NB4 (cell line): ENCODE measurements at places on chromosomes 4 and X.

GRCh38 chrX:24282381-24283126 is 31.3 kb downstream of the SUPT20HL2 start:
- DNase-seq, result no peak

DNA sequence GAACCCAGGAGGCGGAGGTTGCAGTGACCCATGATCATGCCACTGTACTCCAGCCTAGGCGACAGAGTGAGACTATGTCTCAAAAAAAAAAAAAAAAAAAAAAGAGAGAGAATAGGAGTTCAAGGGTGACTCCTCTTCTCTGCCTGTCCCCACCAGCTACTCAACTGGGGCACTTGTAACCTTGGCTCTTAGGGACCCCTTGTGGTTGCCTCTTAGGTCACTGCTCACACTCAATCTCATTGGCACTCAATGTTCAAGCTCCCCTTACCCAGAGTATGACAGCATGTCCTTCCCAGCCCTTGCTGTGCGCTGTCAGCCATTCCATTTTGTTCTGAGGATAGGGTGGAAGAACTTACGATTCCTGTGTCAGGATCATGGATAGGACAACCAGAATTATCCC is 82.4 kb upstream of the BEND4 start:
- DNase-seq, result peak; percentile 27

DNA sequence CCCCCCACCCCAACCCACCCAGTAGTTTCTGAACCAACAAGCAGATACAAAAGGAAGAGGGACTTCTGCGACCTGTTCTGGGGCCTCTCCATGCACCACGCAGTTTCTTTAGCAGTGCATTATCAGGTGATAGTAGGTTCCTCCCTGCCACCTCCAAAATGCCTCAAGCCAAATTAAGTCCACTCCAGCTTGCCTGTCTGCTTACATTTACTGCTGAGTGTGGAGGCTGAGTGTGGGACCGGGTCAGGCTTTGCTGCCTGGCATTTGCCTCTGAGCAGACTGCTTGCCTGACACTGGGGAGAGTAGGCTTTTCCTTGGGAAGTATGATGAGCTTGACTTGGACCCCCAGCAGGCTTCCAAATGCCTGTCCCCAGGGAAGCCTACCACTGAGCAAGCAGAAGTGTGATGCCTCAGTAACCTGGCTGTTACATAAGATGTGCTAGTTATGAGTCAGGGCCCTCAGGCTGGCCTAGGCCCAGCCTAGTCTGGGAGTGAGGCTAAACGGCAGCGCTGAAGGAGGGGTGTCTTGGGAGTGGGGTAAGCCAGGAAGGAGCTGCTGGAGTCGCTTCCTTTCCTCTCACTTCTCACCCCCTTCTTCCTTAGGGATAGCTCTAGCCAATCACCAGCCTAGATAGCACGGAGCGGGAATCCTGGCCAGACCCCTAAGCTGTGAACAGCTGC is 9.0 kb downstream of the TSC22D3 start:
- peak; percentile 53 for DNase-seq

GRCh38 chr4:86556791-86557415 is 37.2 kb upstream of the PTPN13 start:
- DNase-seq, result peak; percentile 71

DNA sequence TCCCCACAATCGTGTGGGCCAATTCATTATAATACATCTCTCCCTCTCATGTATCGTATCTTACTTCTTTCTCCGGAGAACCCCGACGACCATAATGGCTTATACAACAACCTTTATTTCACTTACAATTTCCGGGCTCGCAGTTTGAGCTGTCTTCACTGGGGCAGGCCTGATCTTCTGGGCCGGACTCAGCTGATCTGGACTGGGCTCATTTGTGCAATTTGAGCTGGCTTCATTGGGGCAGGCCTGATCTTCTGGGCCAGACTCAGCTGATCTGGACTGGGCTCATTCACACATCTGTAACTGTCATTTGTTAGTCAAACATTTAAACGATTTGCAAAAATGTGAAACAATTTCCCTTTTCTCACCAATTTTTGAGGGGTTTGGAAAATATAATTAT is 171.5 kb upstream of the FRG1 start:
- DNase-seq, result no peak

- DNase-seq, result peak; percentile 4
Observed at GRCh38 chr4:182486881-182487280, 243.7 kb downstream of the TENM3 start.

DNA sequence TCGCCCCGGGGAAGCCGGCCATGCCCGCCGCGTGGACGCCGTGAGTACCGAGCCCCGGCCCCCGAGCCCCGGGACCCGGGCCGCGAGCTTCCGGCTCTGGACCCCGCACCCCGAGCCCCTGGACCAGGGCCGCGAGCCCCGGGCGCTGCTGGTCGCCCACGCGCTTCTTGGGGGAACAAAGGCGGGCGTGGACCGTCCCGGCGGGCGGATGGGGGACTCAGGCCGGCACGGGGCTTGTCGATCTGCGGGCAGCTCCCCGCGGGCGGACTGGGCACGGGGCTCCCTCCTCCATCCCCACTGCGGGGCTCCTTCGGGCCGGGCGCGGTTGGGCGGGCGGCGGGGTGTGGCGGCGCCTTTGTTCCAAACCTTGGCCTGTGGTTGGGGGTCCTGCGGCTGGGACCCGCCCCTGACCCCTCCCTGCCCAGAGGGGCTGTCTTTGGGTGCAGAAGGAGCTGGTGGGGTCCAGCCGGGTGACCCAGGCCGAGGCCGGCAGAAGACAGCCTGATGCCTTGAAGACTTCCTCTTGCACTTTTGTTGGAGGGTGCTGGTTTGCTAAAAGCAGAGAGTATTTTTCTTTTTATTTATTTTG is 25.2 kb upstream of the ADD1 start:
- no peak for DNase-seq

GRCh38 chrX:24647257-24648058 is at the start of gene PCYT1B:
PCYT1B (minus strand) TSS chrX:24647347; CDS start chrX:24647105, 242 bp downstream.
- DNase-seq, result peak; percentile 85

DNA sequence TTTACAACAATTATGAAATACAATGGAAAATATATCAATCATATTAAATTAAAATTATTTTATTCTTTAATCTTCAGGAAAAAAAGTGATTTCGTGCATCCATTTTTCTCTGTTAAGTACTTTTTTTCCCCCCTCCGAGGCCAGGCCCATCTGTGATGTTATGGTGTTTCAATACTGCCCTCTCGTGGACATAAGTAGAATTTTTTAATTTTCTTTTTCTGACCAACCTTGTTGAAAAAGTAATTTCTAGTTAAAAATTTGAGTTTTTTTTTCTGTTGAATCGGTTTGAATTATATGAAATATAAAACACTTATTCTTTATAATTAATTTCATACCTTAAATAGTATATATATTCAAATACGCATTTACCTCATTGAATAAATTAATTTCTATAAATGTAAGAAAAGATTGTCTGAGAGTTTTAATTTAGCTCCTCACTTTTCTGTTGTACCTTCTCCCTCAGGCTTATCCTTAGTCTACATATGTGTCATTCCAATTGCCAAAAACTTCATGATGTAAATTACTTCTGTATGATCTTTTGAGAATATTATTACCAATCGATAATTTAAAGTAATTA is 175.8 kb upstream of the TECRL start:
- peak; percentile 53 for DNase-seq

DNA sequence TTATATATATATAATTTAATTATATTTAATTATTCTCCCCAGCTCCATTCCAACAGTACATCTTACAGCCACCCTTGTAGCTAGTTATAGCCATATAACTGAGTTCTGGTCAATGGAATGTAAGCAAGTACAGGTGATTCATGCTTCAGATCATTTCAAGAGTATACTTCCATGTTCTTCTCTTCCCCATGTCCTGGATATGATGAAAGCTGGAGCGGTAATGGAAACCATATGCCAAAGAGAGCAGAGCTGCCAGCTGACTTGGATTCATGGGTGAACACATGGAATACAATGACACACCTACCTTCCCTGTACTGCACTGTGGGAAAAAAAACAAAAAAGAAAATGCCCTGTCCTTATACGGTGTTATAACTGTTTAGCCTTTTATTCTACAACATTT is 17.5 kb upstream of the CORIN start:
- DNase-seq, result no peak

DNA sequence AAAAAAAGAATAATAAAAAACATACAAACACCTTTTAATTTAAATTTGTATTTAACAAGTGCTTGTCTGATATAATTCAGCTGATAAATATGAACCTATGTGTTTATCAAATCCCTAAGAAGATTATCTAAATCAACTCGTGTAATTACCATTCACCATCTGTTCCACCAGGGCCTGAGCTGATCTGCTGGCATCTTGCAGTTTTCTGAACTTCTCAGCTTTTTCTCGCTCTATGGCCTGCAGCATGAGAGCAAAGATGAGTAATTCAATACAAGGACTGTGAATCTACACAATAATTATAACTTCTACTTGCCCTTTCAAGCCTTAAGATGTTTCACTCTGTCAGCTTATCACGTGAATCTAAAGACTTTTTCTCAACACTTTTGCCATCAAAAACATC is 709.7 kb downstream of the DMD start:
- no peak for DNase-seq

GRCh38 chrX:13937370-13938050 is 92.2 kb downstream of the GEMIN8 start:
- DNase-seq, result peak; percentile 2
